NCI-H524 (cell line): ENCODE measurements at places on chromosomes 16 and 17.

- DNase-seq = no peak
Observed at GRCh38 chr16:21646721-21647561, 5.5 kb downstream of the IGSF6 start.

GRCh38 chr17:59844884-59845594 is 47.7 kb downstream of the TUBD1 start:
- no peak for DNase-seq

DNA sequence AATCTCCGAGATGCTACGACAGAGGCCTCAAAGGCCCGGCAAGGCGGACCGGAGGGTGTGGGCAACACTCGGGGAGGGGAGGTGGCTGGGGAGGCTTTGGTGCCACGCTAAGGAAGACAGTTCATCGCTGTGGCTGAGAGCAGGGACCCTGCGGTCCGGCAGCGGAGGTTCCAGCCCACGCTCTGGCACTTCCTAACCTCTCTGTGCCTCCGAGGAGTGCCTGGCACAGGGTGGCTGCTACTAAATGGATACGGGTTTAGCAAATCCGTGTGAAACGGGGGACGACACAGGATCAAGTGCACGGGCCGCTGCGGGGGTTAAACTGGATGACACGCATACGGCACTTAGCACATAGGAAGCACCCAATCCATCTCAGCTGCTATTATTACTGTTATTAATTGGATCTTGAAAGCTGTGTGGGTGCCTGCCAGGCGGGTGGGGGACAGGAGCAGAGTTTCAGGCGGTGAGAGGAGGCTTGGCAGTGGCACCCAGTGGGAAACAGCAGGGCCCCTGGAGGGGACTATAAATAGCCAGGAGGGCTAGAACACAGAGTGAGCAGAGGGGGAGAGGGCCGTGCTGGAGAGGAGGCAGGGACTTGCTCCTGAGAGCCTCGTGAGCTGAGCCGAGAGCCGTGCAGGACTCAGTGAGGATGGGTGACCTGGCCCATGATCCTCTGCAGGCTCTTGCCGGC is 45.0 kb downstream of the ABR start:
- DNase-seq = no peak

GRCh38 chr17:42135664-42136653 is 13.4 kb downstream of the HSPB9 start:
- DNase-seq = no peak

DNA sequence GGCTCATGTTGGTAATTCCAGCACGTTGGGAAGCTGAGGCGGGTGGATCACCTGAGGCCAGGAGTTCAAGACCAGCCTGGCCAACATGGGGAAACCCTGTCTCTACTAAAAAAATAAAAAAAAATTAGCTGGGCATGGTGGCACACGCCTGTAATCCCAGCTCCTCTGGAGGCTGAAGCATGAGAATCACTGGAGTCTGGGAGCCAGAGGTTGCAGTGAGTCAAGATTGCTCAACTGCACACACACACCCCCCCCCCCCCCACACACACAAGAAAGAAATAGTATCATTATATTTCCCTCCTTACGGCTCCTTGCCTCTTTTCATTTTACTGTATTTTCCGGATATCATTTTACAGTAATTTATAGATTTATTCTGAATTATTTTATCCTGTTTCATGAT is 963.1 kb upstream of the GOT2 start:
- no peak for DNase-seq

DNA sequence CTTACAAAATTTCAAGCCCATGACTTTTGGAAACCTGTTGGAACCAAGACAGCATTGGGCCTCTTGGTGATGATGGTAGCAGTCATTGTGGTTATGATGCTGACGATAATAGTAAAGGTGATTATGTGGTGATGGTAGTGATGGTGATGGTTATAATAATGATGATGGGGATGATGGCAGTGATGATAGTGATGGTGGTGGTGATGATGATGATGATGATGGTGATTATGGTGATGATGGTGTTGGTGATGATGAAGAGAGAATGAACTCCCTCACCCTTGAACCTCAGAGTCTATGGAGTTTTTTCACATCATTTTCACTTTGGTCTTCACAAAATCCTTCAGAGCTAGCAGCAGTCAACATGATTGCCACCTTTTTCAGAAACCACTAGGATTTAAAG is 105.3 kb upstream of the ASIC2 start:
- no peak for DNase-seq

- no peak for DNase-seq
Observed at GRCh38 chr16:55700961-55701360, 45.2 kb downstream of the SLC6A2 start.

GRCh38 chr16:56525236-56525635 is 5.4 kb upstream of the BBS2 start:
- no peak for DNase-seq

DNA sequence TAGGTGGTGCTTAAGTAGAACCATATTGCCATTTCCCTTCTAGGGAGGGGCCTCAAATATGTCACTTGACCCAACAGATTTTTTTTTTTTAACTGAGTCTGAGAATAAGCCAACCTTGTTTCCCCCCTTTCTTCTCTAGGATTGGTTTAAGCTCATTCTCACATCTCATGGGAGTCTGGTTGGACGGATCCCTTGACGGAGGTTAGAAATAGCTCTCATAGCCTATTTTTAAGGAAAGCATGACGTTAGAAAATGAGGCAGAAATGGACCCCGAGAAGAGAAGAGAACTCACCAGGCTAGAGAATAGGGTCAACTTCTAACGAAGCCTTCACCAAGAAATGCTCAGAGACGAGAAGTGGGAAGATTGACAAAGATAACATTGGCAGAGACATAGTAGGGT is 95.1 kb upstream of the ZFHX3 start:
- no peak for DNase-seq

DNA sequence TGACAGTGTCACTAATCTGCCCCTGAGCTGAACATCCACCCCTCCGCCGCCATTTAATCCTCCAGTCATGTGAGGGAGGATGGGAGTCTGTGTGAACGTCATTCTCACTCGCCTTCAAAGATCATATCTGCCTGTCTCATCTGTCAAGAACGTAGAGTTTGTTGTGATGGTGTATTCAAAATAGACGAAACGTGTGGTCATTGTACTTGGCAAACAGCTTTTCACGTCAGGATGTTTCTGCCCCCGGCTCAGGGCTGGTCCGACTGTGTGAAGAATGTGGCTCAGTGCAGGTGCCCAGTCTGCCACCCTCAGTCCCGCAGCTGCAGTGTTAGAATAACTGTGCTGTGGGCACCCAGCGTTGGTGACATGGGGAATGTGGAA is 148.0 kb downstream of the KCNJ12 start:
- no peak for DNase-seq

- DNase-seq = no peak
Observed at GRCh38 chr17:75097865-75098264, 10.1 kb downstream of the SLC16A5 start.

GRCh38 chr16:10608687-10609401 is 28.4 kb upstream of the EMP2 start:
- peak; percentile 20 for DNase-seq

GRCh38 chr17:69430488-69430887 is 16.0 kb downstream of the MAP2K6 start:
- no peak for DNase-seq

GRCh38 chr16:17357307-17358062 is 113.3 kb downstream of the XYLT1 start:
- DNase-seq = no peak

DNA sequence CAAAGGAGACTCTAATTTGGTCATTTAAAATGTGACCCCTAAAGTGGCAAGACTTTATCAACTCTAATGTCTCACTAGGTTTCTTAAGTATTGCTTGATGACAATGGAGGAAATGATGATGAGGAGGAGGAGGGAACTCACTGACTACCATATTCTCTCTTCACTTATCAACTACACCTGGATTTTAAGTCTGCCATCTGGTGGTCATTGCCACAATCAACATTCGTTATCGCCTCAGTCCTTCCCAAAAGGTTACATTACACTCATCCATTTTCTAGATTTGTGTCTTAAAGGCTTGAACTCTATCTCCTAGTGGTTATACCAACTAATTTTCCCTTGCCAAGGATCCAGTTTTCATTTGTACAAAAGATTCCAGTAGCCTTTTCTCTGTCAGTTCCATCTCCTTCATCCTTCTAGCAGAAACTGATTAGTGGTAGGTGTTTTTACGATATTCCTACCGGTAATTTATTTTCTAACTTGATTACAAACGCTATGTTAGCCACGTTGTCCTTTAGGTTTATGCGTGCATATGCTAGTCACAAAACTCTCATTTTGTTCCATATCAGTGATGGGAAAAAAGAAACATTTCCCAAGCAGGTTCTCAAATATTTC is 114.6 kb upstream of the NOG start:
- DNase-seq = peak; percentile 52

GRCh38 chr17:6713130-6713917 is at the start of gene SLC13A5:
Gene SLC13A5, minus strand, starts transcription at chr17:6713369. Its CDS starts 36 bp downstream, at chr17:6713333.
- DNase-seq = peak; percentile 49

DNA sequence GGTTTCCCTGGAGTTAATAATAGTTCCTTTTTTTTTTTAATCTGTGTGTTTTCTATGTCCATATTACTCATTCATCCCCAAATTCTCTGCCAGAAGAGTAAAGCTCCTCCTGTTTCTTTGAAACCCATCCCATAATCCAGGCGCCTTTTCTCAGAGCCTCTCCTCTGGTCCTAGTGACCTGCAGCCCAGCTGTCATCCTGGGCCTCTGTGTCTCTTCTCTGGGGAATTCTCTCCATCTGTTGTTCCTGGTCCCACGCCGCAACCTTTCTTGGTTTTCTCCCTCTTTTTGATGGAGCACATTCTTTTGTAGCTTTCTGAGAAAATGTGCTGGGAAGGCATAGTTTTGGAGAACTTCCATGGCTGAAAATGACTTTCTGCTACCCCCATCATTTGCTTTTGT is 10.2 kb downstream of the KATNB1 start:
- peak; percentile 76 for DNase-seq

- DNase-seq = no peak
Observed at GRCh38 chr16:27410761-27411160, 8.8 kb downstream of the IL21R start.

- DNase-seq = peak; percentile 12
Observed at GRCh38 chr17:48998587-48999440, 1.6 kb downstream of the IGF2BP1 start.

- DNase-seq = peak; percentile 72
Observed at GRCh38 chr17:49401971-49402611, 12.6 kb downstream of the PHB1 start.

DNA sequence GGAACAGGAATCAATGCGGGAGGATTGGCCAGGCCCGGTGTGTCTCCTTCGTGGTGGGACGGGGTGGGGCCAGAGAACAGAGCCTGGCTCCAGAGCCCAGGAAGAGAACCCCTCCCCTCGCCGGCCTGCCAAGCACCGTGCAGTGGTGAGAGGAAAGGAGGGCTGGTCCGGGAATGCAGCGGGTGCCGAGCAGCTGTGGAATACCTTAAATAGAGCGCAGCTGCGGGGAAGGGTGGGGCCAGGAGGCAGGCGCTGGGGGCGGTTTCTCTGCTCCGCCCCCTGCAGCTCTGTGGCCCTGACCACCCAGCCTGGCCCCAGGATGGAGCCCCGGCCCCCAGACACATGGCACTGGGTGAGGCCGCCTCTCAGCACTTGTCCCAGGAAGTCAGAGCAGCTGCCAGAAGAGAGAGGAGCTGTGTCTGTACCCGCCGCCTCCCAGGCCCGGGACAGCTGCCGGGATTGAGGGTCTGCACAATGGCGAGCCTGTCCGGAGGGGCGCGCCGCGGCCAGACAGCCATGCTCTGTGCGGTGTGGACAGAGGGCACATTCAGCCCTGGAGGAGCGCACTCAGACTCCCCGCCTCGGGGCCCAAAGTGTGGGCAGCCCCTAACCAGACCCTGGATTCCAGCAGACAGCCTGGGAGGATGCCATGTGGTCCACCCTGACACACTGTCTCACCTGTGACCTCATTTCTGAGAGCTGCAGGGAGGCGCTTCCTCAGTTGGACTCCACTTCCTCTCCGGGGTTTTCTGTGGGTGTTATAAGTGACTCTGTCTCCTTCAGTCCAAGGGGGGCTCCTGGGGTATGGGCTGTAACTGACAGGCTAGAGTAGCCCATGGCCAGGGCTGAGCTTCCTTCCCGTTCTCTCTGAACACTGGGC is 268.8 kb downstream of the SEC14L1 start:
- no peak for DNase-seq

- DNase-seq = no peak
Observed at GRCh38 chr17:50182783-50183420, 17.1 kb downstream of the SGCA start.

DNA sequence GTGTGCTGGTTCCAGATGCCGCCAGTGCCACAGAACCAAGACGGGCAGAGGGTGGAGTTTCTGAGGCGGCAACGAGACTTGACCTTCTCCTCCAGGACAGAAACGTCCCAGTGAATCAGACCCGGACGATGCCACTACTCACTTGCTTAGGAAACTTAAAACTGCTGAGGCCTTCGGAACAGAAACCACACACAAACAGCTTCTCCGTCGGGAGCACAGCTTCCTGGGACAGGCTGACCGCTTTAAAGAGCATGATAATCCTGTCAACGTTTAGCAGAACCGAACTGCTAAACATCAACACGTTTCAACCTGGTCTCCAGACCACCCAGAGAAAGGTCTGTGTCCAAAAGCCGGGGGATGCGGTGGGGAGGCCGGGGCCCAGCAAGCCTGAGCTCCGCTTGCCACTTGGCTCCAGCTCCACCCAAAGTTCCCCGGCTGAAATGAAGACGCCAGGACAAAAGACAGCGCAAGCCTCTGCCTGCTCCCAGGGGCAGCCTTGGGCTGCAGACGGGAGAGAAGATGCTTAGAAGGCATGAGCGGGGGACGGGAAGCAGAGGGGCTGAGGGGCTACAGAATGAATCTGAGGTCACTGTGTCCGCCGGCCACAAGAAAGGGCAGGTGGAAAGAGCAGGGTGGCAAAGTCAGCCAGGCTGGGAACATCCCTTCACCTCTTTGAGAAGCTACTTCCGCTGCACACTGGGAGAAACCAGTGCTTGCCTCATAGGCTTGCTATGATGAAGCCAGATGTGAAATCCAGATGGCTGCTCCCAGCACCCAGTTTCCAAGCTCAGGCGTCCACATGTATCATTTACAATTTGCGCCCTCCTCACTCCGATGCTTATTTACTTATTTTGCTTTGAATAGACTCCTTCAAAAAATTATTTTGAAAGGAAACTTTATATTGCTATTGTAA is 69.0 kb downstream of the MRM3 start:
- DNase-seq = peak; percentile 2

- no peak for DNase-seq
Observed at GRCh38 chr17:21167303-21167702, 40.5 kb downstream of the DHRS7B start.
